HuH-7.5 (cell line): ENCODE measurements at places on chromosomes 6 and 20.
A peak's percentile ranks its signal among the peaks of the same experiment; 100 is the strongest.

DNA sequence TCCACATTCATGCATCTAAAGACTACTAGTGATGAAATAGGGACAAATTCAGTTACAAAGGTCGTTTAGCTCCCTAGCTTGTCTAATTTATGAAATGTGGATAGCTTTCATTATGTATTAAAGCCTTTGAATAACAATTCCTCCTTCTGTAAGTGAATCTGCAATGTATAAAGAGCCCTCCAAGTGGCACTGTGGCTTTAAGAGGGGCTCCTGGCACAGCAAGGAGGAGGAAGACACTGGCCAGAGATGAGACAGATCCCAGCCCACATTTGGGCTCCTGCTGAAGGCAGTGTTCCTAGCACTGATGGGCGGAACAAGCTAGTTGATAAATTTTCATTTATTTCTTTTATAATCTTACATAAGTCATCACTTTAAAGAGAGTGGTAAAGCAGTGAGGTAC is 17.6 kb upstream of the FUCA2 start:
- no peak for DNase-seq

DNA sequence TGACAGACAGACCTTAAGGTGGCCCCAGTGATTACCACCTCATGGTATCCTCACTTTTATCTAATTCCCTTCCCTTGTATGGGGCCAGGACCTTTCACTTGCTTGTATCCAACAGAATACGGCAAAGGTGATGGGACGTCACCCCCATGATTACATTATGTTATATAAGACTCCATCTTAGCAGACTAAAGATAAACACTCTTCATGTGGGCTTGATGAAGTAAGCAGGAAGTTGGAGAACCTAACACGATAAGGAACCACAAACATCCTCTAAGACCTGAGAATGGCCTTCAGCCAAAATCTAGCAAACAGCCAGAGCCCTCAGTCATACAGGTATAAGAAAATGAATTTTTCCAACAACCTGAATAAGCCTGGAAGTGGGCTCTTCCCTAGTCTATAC is 8.0 kb downstream of the SLC17A3 start:
- no peak for DNase-seq

- no peak for DNase-seq
These were observed 142.6 kb upstream of the RPS6KA2 start for GRCh38 chr6:166769648-166770047.

DNA sequence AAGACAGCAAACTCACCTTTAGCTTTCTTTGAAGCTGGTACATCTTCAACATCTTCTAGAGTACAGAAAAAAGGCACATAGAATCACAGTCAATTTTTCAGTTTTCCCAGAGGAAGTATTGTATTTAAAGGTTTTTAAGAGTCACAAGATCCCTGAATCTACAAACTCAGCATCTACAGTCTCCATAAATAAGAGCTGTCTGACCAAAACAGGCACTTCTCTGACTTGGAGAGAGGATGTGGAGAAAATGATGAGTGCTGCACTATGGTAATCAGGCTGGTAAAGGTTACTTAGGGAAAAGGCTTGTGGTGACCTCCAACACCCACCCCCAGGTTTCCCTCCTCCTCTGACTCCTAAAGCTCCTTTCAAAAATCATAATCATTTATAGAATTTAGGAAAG is 228.0 kb downstream of the CLVS2 start:
- DNase-seq, result no peak

- no peak for DNase-seq
These were observed 17.3 kb downstream of the FOXA2 start for GRCh38 chr20:22566876-22567658.

GRCh38 chr20:10014431-10014830 is 20.4 kb upstream of the ANKEF1 start:
- no peak for DNase-seq

DNA sequence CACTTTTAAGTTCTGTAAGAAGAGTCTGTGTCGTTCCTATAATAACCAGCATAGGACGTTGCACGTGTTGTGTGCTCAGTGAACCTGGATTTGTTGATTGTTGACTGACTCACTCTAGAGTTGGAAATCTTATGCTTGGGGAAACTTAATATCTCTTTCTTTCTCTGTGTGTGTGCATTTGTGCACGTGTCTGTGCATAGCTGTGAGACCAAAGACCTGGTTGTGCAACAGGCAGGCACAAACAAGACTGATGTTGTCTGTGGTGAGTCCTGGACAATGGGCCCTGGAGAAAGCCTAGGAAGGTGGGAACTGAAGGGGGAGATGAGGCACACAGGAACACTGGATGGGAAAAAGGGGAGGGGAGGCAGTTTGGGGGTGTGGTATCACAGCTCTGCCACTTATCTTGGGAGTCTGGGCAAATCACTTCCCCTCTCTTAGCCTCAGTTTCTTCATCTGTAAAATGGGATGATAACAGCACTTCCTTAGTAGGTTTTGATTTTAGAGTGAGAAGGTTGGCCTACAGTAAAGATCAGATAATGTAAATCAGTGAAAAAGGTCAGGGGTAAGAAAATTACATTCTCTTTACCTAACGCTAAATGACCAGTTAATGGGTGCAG is 8.4 kb downstream of the CD40 start:
- DNase-seq, result no peak

DNA sequence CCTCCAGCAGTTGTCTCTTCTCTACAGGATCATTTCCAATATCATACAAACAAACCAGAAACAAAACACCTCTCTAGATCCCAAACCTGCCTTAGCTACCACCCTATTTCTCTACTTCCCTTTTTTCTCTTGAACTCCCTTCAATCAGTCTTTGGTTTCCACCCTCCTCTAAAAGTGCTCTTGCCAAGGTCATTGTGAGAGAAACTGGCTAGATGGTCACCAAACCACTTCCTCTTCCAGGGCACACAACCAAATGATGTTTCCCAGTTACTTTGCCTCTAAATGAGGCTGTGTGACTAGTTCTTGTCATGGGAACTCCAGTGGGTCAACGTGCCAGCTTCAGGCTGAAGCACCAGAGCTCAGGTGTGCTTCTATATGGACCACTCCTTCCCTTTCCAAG is 85.8 kb upstream of the ARMC2 start:
- DNase-seq, result no peak

DNA sequence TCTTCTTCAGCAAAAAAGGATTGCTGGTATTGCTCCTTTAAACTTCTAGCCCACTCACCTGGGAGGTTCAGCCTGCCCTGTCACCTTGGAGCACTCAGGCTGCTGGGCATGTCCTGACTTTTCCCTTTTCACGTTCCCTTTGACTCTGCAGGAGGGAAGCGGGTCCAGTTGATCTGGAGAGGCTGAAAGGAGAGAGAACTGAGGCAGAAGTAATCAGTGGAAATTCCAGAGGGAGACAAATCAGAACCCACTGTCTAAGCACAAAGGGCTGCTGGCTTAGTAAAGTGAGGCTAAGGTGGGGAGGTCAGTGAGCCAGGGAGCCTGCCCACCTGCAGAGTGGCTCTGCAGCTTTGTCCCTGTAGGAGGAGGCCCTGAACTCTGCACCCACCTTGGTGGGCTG is 9.7 kb upstream of the SYNDIG1 start:
- no peak for DNase-seq

GRCh38 chr20:62760471-62760855 is 35.8 kb upstream of the MRGBP start:
- DNase-seq, result no peak

DNA sequence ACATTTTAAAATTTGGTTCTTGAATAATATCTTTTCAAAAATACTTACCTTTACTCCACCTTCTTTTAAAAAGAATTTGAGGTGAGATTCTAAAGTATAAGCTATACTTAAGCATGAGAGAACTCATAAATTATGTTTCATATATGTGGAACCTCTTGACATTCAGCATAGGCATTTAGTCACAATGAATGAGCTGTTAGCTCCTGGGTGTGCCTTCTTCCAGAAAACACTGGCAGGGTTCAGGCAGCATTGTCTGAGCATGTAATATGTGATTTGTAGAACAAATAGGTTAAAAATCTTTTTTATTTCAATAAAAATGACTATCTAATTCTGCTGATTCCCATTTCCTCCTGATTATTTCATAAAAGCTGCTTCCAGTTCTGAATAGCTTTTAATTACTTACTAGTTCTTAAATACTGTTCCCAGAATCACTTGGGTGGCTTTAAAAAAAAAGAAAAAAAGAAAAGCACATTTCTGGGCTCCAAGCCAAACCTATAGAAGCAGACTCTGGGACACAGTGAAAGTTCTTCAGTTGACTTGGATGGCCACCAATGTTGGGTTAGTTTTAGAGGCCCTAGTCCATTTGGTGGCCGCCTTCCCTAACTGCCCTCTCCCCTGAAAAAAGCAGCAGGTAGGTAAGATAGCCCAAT is 20.2 kb downstream of the RNF8 start:
- no peak for DNase-seq

- DNase-seq, result no peak
These were observed 34.2 kb downstream of the FOXF2 start for GRCh38 chr6:1423578-1423977.

DNA sequence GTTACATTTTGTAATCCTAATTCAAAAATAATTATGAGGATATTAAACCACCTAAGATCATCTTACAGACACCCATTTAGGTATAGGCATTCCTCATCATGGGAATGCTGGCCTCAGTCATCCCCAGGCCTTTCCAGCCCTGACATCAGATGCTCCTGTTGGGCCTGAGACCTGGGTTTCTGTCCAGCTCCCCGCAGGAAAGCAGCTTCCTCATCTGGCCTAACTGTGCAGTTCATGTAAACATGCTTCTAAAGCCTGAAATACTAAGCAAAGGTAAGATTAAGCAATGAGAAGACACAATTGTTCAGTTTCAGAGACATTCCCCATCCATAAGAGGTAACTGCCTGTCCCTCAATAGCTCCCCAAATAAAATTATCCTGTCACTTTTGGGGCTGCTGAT is 19.0 kb downstream of the ETV7 start:
- DNase-seq, result no peak

DNA sequence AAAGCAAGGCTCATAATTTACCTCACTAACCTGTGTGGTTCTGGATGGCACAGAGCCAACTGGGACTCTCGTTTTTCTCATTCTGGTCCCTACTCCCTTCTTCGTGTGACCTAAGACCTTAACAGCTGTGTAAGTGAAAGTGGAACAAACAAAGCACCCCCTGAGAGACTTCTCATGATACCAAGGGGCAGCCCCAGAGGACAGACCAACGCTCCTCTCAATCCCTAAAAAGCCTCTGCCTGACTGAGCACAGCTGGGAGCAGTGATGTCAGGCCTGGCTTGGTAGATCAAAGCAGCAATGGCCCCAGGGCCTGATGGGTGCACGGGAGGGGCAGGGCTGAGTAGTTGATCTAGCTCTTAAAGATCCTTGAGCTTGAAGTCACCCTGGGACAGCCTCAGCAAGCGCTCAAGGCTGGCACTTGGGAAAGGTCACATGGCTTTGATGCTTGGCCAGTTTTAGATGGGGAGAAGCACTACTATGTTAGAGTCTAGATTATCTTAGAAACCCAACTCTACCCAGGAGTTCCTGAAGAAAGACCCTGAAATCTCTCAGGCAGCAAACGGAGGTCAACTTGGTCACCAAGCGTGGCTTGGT is 16.2 kb upstream of the TGM2 start:
- no peak for DNase-seq

DNA sequence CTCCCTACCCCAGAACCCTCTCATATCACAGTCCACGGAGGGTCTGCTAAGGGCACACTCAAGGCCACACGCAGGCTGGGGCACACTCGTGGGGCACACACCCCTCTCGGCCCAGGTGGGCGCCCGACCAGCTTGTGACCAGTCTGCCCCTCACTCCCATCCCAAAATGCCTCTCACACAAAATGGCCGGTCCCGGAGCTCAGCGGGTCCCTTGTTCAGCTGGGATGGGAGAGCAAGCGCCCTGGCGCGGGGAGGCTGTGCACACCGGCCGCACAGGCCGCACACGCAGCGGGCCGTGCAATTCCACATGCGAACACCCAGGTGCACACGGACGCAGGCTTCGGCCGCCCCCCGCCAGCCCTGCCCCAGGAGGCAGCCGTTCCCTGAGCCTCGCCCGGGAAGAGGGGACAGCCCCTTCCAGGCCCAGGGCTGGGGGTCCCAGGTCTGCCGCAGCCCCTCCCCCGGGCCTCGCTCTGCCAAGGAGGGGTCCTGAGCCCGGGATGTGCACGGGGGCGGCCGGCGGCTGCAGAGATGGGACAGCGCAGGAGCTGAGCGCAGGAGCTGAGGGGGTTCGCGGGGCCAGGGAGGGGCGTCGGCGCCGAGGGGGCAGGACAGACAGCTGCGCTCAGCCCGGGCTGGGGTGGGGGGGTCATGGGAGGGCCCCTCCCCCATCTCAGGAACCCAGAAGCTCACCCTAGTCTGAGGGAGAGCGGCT is 1.3 kb downstream of the KCNQ2 start:
- DNase-seq, result no peak

GRCh38 chr20:31788578-31788977 is 30.6 kb upstream of the MYLK2 start:
- DNase-seq, result no peak

DNA sequence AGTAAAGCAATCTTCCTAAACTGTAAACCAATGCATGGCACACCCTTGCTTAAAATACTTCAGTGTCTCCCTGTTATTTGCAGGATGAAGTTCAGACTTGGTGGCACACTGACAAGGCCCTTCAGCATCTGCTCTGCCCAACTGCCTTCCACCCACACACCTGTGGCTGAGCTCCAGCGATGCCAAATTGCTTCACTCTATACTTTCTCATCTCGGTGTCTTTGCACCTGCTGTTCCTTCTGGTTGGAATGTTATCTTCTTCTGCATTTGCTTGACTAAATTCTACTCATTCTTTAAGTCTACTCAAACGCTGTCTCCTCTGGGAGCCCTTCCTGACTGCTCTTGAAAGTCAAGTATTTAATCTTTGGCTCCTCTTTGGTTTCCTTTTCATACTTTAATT is 100.1 kb upstream of the SUPT3H start:
- DNase-seq, result no peak

DNA sequence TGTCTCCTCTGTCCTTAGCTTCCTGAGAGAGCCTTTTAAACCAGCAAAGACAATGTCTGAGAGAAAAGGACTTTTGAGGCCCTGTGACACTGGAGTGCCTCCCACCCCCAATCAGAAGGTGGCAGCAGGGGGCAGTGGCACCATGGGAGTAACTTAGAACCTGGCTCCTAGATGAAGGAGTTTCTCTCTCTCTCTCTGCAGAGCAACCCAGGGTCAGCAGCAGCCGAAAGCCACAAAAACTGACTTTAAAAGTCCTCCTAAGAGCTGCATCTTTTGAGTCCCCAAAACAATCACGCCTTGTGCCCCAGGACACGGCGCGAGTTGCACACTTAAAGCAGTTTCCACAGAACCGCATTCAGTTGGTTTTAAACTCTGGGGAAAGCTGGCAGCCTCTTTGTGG is 5.3 kb upstream of the TCP11 start:
- peak; percentile 44 for DNase-seq
